ENCODE measurements at places on chromosomes 7 and 10.

GRCh38 chr7:23971031-23971430 is 261.0 kb downstream of the STK31 start:
- DNase-seq = no peak

DNA sequence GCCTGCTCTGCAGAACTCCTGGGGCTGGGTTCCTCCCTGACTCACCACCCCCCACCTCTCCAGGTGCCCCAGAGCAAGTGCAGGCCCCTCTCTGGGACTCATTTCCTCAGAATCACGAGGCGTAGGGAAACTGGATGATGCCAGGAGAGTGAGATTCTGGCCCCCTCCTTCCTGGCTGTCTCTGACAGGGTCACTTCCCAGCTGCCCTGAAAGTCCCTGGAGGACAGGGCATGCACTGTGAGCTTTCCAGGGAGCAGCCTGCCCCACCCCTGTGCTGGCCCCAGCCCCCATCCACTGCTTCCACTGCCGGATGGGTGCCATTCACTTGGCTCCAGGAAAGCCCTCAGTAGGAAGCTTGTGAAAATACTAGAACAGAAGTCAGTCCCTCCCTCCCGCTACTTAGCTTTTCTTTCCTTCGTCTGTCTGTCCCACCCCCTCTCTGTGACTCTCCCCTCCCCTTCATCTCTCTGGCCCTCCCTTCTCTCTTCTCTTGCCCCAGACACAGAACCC is 10.4 kb downstream of the TACR2 start:
- no peak for DNase-seq

DNA sequence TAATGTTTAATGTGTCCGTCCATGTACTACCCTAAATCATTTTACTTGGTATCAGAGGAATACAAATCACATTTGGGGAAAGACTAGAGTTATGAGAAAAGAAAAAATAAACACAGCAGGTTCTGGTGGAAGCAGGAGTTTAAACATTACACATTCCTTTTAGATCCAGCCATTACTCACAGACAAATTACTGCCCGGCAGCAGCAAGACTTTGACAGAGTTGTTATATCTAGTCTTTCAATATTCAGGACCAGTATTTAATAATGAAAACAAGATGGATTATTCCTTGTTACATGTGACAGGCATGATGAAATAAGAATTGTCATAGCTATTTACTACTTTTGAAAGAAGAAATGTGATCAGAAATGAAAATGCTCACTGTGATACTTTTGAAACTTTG is 131.8 kb upstream of the GNAI1 start:
- no peak for DNase-seq

DNA sequence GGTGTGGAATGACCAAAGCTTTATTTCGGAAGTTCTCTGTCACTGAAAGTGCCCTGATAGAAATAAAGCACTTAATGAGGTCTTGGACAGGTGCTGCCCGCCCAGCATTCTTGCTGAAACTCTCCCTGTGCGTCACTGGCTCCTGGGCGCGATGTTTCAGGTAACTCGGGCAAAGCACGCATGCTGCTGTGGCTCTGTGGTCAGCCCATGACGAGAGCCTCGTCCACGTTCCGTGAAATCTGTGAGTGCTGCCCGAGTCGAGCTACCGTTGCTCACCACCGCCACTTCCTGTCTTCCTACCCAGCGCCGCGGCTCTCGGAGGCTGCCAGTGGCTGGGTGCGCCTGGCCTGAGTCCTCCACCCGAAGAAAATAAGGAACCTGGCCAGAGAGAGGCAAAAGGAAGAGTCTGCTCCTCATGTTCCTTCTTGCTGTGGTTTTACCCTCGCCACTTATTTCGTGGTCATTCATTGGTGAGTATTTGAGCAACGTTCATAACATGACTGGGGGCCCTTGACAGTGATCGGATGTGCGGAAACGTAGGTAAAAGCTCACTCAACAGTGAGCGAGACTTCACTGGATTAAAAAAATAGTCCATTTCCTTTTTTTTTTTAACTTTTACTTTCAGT is 95.5 kb downstream of the MAP3K8 start:
- no peak for DNase-seq

GRCh38 chr7:1672851-1673486 is 2.9 kb downstream of the ELFN1 start:
- DNase-seq = no peak

GRCh38 chr7:98066208-98066607 is 40.5 kb upstream of the LMTK2 start:
- DNase-seq = no peak

All from NCI-H2081 treated with DMSO at 0.1 percent for 48 hours (cell line).